ENCODE measurements at places on chromosomes 16 and 17.

DNA sequence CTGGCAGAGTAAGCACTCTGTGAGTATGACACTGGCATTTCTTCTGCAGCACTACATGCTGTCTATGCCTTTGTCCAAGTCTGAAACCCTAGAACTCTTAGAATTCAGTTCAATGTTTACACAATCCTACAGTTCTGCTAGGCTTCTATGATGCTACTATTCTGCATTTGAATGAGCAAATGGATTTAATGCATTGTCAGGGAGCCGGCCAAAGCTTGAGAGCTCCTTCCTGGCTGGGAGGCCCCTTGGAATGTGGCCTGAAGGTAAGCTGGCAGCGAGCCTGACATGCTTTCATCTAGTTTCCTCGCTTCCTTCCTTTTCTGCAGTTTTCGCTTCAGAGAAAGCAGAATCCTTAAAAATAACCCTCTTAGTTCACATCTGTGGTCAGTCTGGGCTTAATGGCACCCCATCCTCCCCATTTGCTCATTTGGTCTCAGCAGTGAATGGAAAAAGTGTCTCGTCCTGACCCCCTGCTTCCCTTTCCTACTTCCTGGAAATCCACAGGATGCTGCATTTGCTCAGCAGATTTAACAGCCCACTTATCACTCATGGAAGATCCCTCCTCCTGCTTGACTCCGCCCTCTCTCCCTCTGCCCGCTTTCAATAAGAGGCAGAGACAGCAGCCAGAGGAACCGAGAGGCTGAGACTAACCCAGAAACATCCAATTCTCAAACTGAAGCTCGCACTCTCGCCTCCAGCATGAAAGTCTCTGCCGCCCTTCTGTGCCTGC lies at the start of gene CCL2:
TSS of gene CCL2 (plus strand) at position 635 of the 730 bp plus-strand sequence. CDS start at position 700, 65 bp downstream.
- DNase-seq, result no peak

GRCh38 chr17:80160536-80160935 lies 9.3 kb upstream of the CARD14 start:
- DNase-seq, result no peak

GRCh38 chr17:58332778-58333735 lies 4.5 kb upstream of the TSPOAP1 start:
- DNase-seq, result no peak

DNA sequence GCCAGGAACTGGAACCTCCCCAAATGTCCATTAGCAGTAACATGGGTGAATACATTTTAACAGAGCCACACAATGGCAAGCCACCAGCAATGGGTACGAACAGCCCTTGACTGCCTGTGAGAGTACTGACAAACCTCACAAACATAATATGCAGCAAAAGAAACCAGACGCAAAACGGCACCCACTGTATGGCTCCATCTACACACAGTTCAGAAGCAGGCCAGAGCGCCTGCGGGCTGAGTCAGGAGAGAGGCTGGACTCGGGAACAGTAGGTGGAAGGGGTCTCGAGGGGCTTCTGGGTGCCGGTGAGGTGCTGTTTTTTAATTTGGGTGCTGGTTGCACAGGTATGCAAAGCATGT lies 77.4 kb upstream of the TOB1 start:
- no peak for DNase-seq

GRCh38 chr16:10979717-10980601 lies 35.6 kb downstream of the CLEC16A start:
- no peak for DNase-seq

DNA sequence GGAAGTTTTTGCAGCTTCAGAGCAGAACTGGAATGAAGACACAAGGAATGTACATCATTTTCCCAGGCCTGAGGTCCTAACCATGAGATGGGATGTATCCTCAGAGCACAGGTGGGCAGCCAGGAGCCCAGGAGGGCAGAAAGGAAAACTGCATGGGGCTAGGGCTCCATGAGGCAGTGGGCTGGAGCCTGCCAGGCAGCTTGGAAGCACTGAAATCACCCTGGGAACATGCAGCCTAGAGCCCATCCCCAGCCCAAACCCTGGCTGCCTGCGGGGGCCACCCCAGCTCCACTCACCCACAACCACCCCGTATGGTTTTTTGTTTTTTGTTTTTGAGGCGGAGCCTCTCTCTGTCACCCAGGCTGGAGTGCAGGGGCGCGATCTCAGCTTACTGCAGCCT lies 86.2 kb upstream of the SIAH1 start:
- no peak for DNase-seq

- peak; percentile 95 for DNase-seq
Observed at GRCh38 chr16:84922351-84923120, 88.8 kb downstream of the ZDHHC7 start.

- DNase-seq, result no peak
Observed at GRCh38 chr17:70776441-70776840, 607.1 kb downstream of the KCNJ2 start.

- DNase-seq, result no peak
Observed at GRCh38 chr16:50863644-50864144, 121.8 kb downstream of the CYLD start.

GRCh38 chr16:424033-424622 lies 1.3 kb upstream of the RAB11FIP3 start:
- DNase-seq, result no peak

DNA sequence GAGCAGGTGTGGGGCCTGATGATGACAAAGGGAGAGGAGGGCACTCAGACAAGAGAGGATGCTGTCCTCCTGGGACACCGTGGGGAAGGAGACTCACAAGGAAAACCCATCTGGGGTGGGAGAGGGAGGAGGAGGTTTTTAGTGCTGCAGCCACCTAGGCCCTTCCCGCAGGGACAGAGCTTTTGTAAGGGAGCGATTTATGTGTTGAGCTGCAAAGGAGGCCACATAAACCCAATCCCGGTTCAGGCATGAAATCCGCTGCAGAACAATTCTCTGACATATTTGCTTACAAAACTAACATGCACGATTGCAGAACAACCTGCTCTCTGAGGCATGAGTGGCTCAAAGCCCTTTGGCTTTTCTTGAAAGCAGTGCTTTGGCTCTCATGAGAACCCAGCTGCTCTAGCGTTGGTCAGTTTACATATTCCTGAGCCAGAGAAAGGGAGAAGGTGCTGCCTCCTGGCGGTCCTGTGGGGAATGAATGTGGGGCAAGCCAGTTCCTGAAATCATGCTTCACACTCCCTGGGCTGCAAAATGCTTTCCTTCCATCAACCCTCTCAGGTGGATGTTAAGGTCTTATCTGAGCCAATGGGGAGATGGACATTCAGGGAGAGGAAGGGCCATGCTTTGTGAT lies 122.4 kb upstream of the NLRP1 start:
- DNase-seq, result peak; percentile 54

GRCh38 chr17:37605081-37605480 lies 4.1 kb downstream of the SYNRG start:
- DNase-seq, result no peak

- no peak for DNase-seq
Observed at GRCh38 chr16:74577882-74578366, 29.0 kb downstream of the GLG1 start.

DNA sequence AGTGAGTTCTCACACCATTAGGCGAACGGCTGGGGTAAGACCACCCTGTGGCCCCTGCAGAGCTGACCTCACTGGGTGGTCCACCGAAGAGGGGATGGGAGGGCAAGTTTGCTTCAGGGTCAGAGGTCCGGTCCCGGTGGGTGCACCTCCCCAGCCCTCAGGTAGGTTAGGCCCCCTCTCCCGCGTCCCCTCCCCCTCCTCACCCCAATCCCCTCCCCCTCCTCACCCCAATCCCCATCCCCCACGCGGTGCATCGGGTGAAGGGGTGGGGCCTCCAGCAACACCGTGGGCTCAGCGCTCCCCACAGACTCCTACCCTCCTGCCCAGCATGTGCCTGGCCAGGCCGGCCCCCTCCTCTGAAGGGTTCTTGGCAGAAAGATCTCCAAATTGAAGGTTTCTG lies 13.4 kb downstream of the MCRIP1 start:
- no peak for DNase-seq

GRCh38 chr17:48644910-48645557 lies 18.9 kb upstream of the HOXB9 start:
- DNase-seq, result no peak

GRCh38 chr16:53518550-53519416 lies 15.8 kb upstream of the AKTIP start:
- DNase-seq, result no peak

DNA sequence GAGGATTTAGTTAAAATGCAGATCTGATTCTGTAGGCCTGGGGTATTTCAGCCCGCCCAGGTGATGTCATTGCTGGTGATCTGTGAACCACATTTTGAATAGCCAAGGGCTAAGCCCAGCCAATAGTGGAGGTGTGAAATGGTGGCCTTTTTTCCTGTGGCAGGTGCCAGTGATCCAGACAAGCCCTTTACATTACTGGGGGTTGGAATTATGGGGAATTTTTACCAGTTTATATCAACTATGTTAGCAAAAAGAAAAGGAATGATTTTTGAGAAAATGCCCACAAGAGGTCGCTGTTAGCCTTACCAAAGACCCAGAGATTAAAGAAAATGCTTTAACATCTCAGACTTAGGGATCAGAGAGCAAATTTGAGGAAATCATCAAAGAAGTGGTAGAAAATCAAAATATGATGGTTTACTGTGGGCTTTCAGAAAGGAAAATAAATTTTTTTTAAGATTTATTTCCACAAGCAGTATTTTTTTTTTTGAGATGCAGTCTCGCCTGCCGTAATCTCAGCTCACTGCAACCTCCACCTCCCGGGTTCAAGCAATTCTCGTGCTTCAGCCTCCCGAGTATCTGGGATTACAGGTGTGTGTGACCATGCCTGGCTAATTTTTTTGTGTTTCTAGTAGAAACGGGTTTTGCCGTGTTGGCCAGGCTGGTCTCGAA lies 3.9 kb downstream of the VPS35L start:
- no peak for DNase-seq

- no peak for DNase-seq
Observed at GRCh38 chr17:74852237-74853047, 7.2 kb downstream of the GRIN2C start.

GRCh38 chr17:7956228-7956965 lies 24.4 kb downstream of the CNTROB start:
- DNase-seq, result no peak
